Right lung (tissue), 10 donors: ENCODE measurements at places on chromosomes 5 and 9. TPM values are rescaled to one million over a fixed set of nuclear protein-coding genes. Genes with fewer than 3 reads are reported as not detected.

Gene CNTFR
- 32.7 TPM for polyA plus RNA-seq

Gene CER1
- polyA plus RNA-seq: 0.18 TPM

Gene SLC23A1
- 1.8 TPM for polyA plus RNA-seq

Gene PCDHB13
- polyA plus RNA-seq: 6.0 TPM

Gene CKMT2
- polyA plus RNA-seq: 6.6 TPM

Gene CBY3
- 0.28 TPM for polyA plus RNA-seq

Gene SMIM23
- polyA plus RNA-seq: not detected

Gene PCDHB15
- polyA plus RNA-seq: 9.8 TPM

Gene ABITRAM
- 32.1 TPM for polyA plus RNA-seq

Gene NDOR1
- polyA plus RNA-seq: 9.8 TPM

Gene MAMDC2
- polyA plus RNA-seq: 7.9 TPM

Gene LRRC70
- 11.8 TPM for polyA plus RNA-seq

Gene PFN3
- polyA plus RNA-seq: not detected

Gene ECSCR
- polyA plus RNA-seq: 64.3 TPM

Gene GABBR2
- 1.2 TPM for polyA plus RNA-seq

Gene IL9
- polyA plus RNA-seq: not detected
